ENCODE measurements at places on chromosomes 6 and 20.

DNA sequence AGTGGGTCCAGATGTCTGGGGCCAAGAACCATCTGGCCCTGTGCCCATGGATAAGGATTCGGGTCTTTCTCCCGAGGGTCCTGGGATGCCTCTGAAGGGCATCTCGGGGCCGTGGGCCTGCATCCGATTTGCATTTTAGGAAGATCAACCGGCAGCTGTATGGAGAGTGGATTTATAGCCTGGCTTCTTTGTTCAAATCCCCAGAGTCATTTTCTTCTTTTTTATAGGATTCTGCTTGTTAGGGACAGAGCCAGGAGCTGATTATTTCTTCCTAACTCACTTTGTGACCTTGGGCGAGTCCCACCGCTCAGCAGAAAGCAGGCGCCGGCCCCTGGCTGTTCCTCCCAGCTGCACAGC, 52.9 kb upstream of the APCDD1L start:
- no peak for DNase-seq

- no peak for DNase-seq
Measured at GRCh38 chr6:151241853-151242252, 2.1 kb downstream of the AKAP12 start.

DNA sequence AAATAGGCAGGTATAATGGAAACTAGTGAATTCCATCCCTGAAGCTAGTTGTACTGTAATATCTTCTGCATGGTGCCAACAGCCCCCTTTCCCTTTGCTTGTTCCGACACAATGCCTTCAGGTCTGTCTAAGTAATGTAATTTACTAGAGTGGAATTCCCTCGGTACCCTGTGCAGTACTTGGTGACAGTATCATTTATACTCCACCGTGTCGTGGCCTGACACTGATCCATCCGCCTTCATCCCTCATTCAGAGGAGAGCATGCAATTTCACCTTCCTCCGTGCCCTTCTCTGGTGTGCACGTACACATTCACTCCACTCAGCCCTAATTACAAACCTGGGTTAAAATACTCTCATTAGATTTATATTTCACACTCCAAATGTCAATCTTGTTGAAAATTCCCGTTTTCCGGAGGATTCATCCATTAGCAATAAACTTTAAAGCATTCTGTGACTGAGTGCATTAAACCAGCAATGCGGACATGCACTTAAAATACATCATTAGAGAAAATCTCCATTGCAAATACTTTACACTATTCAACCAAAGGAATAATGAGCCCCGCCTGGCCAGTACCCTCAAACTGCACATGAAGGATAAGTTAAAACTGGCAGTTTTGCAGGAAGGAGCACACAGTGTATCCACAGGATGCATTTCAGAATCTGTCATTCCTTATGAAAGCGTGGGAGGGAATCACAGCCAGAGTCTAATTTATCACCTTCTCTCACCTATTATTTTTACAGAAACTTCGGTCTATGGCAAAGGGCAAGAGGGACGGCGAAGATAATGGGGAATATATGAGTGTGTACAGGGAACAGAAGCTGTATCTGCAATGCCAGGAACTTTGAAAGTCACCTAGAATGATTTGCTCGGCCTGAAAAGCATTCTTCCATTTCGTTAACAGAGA, 182.5 kb downstream of the GJA10 start:
- no peak for DNase-seq

DNA sequence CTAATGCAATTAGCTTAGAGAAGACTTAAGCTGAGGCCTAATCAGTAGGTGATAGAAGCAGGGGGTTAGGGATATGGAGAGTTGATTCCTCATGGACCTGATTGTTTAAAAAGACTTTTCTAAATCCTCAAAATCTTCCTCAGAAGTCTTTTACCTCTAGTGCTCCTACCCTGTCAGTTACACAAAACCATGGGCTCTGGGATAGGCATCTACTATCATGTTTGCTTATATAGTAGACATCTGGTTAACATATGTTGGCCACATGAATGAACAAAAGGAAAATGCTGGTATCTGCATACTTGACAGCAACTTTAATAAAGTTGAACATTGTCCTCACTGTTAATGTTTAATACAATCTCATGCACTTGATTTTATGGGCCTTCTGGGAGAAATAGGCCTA, 61.5 kb upstream of the FKBP1C start:
- no peak for DNase-seq

GRCh38 chr6:34600101-34600500, 44.0 kb upstream of the SPDEF start:
- no peak for DNase-seq

DNA sequence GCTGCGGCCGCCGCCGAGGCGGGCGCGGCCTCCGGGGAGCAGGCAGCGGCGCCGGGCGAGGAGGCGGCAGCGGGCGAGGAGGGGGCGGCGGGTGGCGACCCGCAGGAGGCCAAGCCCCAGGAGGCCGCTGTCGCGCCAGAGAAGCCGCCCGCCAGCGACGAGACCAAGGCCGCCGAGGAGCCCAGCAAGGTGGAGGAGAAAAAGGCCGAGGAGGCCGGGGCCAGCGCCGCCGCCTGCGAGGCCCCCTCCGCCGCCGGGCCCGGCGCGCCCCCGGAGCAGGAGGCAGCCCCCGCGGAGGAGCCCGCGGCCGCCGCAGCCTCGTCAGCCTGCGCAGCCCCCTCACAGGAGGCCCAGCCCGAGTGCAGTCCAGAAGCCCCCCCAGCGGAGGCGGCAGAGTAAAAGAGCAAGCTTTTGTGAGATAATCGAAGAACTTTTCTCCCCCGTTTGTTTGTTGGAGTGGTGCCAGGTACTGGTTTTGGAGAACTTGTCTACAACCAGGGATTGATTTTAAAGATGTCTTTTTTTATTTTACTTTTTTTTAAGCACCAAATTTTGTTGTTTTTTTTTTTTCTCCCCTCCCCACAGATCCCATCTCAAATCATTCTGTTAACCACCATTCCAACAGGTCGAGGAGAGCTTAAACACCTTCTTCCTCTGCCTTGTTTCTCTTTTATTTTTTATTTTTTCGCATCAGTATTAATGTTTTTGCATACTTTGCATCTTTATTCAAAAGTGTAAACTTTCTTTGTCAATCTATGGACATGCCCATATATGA, 3.2 kb downstream of the MARCKS start:
- DNase-seq: no peak

GRCh38 chr6:31114970-31115849, 610 bp downstream of the PSORS1C1 start:
- DNase-seq: peak; percentile 24

GRCh38 chr20:6921717-6922386, 154.4 kb downstream of the BMP2 start:
- DNase-seq: no peak

Measured in fibroblast of the conjunctiva (primary cell).